ENCODE measurements at places on chromosomes 7 and 10.

- peak; percentile 58 for DNase-seq
Observed at GRCh38 chr10:31099664-31100063, 68.0 kb upstream of the ZNF438 start.

- no peak for DNase-seq
Observed at GRCh38 chr10:29533696-29534285, 101.0 kb downstream of the SVIL start.

DNA sequence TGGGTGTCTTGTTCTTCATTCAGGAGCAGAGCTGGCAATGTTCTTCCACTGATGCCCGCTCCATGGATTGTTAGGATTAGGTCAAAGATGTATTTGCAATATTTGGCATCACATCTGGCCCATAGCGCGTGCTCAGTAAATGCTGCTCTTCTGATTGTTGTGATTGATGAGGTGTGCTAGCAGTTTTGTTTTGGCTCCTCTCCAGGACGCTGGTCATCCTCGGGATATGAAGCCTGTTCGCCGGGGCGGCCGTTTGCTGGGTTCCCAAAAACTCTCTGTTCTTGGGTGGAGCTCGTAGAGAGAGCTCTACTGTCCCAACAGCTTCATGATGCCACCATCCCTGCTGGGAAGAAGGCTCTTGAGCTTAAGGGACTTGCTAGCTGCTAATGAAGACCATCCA, 96.9 kb downstream of the XRCC2 start:
- no peak for DNase-seq

DNA sequence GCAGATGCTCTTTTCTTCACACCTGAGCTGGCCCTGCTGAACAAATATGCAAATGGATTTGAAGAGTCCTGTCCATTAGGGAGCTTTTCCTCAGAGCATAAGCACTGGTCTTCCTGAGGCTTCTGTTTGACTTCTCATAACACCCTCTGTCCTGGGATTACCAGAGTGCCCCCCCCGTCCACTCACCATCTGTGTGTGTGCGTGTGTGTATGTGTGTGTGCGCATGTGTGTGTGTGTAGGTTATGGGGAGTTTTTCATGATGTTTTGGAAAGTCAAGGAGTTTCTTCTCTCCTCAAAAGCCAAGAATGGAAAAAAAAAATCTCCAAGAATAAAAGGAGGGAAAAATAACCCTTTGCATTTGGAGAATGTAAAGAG, 57.7 kb upstream of the COMTD1 start:
- DNase-seq: no peak

- DNase-seq: no peak
Observed at GRCh38 chr7:107179326-107180164, 10.7 kb downstream of the HBP1 start.

DNA sequence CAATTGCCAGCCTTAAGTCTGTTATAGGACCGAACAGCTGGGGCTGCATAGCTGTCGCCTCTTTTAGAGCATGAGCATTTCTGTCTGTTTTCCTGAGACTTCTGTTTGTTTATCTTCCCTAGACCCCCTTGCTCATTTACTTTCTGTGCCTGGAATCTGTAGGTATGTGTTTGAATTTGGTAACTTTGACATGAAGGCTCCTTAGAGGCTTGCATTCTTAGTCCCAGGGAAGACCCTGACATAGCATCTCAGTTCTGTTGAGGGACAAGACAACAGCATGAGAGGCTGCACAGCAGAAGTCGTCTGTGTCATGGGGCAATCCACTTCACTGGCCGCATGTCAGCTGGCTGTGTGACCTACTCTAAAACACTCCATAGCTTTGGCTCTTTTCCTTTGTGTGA, 58.7 kb downstream of the KLHDC10 start:
- no peak for DNase-seq

DNA sequence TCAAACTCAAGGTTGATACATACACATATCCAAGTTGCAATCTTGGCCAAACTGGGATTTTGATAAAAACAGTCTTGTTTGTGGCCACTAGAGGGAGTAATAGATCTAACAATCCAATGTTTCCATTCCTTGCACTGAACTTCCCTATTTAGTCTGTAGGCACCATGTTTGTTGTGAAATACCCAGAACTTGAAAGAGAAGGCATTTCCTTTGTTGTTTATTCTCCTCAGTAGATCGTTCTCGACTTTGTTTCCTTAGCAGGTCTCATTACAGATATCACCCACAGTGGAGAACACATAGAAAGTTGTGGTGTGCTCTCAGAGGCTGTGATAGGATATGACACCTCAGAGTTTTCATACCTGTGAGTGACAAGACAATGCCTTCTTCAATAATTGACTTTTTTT, 70.3 kb upstream of the MXI1 start:
- DNase-seq: no peak

GRCh38 chr10:124600051-124600880, 138.6 kb downstream of the LHPP start:
- DNase-seq: no peak

- no peak for DNase-seq
Observed at GRCh38 chr10:95247881-95248583, 42.8 kb downstream of the PDLIM1 start.

DNA sequence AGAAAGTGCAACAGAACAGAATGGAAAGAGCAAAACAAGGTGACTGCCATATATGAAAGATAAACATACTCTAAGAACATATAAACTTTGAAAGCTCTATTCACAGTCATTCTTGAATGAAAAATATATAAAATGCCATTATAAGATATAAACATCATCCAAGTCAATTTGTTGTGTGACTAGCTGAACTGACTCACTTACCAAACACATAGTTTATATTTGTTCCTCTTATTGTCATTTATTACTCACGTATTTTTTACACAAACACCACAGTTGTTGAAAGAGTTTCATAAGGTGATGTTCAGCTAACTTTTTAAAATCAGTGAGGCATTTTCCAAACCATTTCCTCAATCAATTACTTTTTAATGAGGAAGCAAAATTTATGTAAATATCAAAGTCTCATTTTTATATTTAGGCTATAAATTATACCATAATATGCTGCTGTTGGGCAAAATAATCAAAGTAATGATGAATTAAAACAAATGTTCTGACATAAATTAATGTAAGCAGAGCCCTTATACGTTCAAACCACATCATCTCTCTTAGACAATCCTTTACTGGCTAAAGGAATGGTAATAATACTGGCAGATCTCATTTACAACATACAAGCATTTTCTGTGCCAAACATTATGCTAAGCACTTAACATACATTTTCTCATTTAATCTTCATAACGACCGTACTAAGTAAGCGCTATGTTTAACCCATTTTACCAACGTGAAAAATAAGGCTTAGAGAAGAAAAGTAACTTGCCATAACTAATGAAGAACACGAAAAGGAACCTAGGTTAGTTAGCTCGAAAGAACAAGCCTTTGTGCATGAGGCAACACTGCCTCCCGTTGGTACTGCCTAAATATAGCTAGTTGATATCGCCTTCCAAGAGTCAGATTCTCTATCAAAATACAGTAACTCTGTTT, 7.3 kb downstream of the LRRN3 start:
- DNase-seq: peak; percentile 56

DNA sequence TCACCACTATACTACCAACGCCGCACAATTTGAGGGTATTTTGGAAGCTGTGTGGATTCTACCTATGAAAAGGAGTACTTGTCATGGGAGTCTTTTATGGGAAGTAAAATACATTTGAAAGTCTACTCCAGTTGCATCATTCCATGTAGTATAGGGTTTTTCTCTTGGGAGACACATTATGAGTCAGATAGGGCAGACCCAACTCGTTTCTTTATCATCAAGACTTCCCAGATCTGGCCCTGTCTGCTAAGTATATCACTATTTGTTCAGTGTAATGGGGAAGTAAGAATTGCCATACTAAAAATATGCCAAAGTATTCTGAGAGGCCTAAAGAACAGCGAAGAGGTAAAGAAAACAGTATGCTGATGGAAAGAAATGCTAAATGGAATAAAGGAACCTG, 144.2 kb downstream of the SPAG6 start:
- DNase-seq: no peak

DNA sequence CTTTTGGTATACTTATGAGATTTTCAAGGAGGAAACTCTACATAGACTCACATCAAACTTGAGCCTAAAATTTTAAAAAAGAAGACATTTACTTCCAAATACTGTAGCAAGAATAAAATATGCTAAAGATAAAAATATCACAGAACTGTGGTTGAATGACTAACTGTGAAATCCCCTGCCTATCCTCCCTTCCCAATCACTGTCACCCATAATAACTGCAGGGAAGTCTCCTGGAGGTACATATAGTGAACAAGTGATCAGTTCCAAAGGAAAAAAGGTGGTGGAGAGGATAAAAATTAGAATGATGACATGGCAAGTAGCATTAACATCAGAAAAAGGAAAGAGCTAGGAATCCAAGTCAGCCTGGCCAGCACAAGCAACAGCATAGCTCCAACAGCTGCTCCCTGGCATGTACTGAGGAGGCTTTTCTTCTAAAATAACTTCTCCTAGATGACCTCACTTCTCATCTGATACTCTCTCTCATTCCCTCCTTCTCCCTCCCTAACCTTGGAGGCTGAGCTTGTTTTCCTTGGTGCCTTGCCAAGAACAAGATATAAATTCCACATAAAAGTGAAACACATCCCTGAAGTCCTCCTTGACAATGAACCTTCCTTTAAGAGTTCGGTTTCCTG, 124.0 kb downstream of the IQUB start:
- no peak for DNase-seq

- DNase-seq: no peak
Observed at GRCh38 chr7:30463405-30464145, 15.0 kb downstream of the NOD1 start.

DNA sequence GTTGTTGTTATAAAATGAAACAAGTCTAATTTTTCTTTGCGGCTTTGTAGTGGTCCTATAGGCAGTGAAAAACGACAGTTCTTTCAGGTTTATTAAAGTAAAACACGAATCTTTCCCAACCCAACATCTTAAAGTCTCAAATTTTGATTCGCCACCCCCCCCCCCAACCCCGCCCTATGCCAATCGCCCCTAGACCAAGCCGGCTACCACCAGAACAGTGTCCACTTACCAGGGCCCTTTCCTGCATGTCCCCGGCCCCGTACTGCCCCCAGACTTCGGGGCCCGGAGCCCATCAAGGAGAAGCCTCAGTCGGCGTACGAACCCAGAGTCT, 335 bp upstream of the CHCHD1 start:
- no peak for DNase-seq

DNA sequence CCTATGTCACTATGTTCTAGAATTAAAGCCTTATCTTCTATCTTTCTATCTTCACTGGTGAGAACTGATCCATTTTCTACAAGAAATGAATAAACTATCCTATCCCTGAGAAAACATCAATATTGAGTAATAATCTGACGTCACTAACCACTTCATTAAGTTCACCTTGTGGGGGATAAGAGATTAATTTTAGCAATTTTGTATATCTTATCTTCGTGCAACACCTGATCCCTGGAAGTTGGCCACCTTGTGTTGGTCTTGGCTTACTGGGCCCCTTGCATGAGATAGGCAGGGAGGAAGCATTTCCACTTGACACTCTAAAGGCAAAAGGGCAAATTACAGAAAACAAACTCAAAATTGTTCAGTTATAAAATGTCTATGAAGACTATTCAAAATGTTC, 20.1 kb upstream of the OR6B1 start:
- no peak for DNase-seq

GRCh38 chr7:44713141-44713540, 35.5 kb upstream of the ZMIZ2 start:
- DNase-seq: no peak

DNA sequence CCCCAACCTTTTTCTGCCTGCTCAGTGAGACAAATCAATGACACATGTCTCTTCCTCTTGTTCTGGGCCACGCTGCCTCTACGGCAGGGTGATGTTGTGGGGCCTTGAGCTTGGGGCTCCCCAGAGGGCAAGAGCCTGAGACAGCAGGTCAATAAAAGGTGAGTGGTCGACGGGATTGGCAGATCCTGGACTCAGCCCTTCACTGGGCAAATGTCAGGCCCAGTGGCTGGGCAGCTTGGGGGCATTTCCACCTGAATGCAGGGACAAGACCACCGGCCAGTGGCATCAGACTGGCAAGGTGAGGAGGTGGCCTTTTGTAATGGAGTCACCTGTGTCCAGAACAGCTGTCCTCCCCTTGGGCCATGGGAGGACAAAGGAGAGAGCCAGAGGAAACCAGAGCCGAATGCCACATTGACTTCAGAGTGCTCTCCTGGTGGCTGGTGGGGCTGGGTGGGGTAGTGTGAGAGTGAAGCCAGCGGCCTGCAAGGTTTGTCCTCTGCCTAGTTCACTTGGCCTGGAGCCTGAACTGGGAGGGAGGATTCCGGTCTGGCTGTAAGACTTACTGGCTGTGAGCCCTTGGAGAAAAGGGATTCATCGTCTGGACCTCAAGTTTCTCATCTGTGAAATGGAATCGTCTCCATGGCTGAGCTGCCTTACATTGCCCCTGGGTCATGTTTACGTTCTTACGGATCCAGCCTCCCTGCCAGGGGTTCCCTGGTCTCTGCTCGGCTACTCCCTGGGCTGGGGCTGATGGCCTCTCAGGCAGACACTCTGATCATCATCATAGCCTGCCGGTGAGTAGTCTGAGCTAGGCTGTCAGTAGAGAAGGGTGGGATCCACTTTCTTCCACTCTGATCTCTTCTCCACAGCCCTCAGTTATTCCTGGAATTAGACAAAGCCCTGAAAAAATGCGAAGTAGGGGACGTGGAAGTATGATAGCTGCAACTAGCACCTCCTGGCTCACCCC, 25.4 kb upstream of the CRHR2 start:
- no peak for DNase-seq

- no peak for DNase-seq
Observed at GRCh38 chr7:48742079-48742798, 182.1 kb upstream of the CDC14C start.

DNA sequence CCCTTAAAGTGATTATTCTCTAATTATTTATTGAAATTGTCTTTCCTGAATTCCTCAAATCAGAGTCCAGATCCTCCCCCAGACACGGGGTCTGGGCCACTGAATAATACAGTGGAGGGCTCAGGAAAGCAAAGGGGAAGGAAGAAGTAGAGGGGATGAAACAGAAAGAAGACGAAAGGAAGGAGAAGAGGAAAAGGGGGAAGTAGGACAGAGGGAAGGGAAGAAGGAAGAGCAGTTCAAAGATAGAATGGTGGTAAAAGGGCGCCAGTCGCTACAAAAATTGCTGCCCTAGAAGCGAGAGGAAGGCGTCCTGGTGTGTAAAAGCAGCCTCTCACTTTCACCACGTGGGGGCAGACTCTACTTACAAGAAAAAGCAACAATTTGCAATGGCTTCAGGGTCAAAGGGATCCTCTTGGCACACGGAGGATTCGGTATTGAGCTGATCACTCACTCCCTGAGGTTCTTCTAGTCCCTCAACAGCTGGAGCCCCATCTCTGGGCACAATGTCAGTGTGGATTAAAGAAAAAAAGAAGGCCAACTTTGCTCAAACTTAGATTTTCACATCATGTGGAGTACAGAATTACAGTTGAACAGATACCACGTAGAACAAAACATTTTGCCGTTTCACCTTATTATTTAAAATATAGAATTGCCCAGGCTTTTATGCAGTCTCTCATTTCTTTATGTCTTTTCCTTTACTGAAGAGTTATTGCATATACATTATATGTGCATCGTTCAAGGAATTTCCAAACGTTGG, 31.4 kb upstream of the NPVF start:
- peak; percentile 64 for DNase-seq

- DNase-seq: no peak
Observed at GRCh38 chr7:16905300-16906044, 23.7 kb upstream of the AGR3 start.

GRCh38 chr10:126130271-126130710, 233.9 kb downstream of the FANK1 start:
- no peak for DNase-seq
